HS-5 (cell line): ENCODE measurements at places on chromosomes 12 and 14.

GRCh38 chr14:94685681-94686485 lies 73.7 kb downstream of the SERPINA3 start:
- DNase-seq = no peak

- peak; percentile 58 for DNase-seq
Observed at GRCh38 chr12:85405781-85406522, 125.9 kb downstream of the ALX1 start.

- no peak for DNase-seq
Observed at GRCh38 chr14:20799892-20800544, 2.6 kb downstream of the RNASE1 start.

DNA sequence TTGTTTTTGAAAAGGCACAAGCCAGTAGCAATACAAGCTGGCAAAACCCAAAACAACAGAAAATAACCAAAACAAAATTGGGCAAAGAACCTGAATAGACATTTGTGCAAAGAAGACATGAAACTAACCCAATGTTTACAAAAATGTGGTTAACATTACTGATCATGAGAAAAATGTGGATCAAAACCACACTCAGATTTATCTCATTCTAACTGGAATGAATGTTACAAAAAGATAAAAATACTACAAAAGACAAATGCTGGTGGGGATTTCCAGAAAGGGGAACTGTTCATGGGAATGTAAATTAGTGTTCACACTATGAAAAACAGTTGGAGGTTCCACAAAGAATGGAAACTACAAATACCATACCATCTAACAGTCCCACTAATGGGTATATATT lies 26.6 kb downstream of the ASCL4 start:
- no peak for DNase-seq

DNA sequence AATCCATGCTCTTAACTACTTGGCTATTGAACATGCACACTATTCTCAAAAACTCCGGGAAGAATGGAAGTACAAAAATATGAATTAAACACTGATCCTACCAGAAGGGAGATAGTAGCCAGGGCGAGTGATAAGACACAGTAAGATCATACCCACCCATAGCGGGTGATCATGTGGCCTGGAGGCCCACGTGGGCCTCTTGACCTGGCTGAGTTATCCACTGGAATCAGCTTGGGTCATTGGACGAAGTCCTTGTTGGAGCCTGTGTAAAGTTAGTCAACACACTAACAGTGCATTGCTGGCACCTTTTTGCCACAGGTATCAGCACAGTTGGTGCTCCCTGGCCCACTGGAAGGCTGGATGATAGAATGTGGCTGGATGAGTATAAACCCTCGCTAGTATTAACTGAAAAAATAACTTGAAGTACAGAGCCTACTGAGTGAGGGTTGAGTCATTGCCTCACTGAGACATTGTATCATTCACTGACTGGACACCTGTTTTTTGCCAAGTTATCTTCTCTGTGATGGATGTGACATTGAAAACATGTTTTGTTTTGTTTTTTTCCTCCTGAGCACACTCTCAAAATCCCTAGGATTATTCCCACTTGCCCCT lies 149.2 kb upstream of the FUT8 start:
- no peak for DNase-seq

GRCh38 chr12:131598717-131599116 lies 112.2 kb upstream of the SFSWAP start:
- DNase-seq = no peak
